GM19239 (cell line): ENCODE measurements at places on chromosomes 16 and 17.

DNA sequence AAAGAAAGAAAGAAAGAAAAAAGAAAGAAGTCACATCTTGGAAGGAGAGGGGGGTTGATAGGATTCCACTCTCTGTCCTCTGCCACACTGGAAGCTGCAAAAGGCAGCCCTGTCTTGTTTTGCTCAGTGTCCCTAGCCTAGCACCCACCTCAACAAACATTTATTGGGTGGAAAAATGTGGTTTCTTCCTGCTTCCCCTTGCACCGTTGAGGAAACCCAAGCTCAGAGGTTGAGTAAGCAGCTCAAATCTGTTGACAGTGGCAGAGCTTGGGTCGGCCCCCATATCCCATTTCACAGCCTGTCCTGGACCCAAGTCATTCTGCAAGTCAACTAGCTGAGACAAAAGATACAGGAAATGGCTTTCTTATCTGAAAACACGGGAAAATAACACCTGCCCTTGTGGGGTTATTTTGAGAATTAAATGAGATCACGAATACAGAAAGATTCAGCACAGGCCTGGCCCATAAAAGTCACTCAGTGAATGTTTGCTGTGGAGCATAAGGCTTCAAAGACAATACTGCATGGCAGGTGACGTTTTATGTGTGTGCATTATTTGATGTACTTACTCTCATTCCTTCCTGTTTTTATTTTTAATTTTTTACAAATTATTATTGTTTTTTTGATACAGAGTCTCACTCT, 63.6 kb downstream of the SCNN1B start:
- DNase-seq = no peak

DNA sequence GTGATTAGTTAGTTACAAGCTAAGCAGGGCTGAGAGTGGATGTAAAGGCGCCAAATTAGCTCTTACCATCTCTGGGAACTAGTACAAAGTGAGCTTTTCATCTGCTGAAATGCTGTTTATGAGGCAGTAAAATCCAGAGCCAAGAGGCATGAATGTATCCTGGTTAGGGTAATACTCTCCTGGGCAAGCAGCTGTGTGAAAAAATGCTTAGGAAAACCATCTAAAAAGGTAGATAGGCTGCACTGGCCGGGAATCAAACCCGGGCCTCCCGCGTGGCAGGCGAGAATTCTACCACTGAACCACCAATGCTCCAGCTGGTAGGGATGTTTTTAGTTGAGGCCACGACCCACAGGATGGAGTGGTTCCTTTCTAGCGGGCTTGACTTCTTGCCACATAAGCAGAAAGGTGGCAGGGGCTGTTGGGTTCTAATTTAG, 23.0 kb downstream of the VAC14 start:
- no peak for DNase-seq

- no peak for DNase-seq
Observed at GRCh38 chr16:11046382-11046931, 102.1 kb downstream of the CLEC16A start.

GRCh38 chr17:45123930-45124796, 8.2 kb downstream of the PLCD3 start:
- no peak for DNase-seq

- DNase-seq = no peak
Observed at GRCh38 chr17:48100160-48100559, 1.1 kb downstream of the CBX1 start.

DNA sequence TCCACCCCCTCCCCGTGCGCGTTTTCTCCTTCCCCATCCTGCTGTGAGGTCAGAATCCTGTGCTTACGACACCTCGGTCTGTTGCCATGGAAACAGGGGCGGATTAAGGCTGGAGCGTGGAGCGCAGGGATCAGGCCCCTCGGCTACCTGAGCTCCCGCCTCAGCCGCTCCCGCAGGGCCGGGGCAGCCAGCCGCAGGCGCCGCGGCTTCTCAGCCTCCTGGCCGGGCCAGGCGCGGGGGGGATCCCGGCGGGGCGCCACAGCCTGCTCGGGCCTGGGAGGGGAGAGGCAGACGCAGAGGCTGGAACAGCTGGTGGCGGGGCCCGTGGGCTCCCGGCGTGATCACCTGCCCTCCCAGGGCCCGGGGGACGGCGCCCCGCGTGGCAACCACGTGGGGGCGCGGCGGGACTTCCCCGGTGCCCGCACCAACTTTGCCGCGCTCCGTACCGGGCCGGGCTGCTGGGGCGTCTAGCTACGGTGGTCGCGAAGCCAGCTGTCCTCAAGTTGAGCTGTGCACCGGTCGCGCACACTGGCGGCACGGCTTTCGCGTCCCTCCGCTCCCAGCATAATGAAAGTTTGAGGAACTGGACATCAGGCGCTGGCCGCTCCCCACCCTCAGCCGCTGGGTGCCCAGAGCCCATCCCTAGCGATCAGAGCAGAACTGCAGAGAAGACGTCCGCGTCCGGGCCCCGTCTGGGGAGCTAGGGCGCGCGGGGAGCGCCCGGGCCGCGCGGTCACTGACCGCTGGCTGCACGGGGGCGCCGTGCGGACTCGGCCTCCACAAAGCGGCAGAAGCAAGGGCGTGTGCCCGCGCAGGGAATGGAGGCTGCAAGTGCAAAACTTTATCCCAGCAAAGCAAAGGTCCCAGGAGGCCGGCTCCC, 1.2 kb downstream of the RTN4RL1 start:
- DNase-seq = no peak

- no peak for DNase-seq
Observed at GRCh38 chr17:32100971-32101631, 41.2 kb upstream of the RHOT1 start.

- no peak for DNase-seq
Observed at GRCh38 chr16:66575060-66575459, 4.2 kb upstream of the CMTM2 start.

GRCh38 chr17:66934040-66934439, 30.5 kb upstream of the CACNG4 start:
- no peak for DNase-seq

GRCh38 chr16:85507342-85507741, 105.8 kb upstream of the GSE1 start:
- DNase-seq = no peak

- DNase-seq = no peak
Observed at GRCh38 chr17:852349-852748, 70.2 kb downstream of the MRM3 start.

- no peak for DNase-seq
Observed at GRCh38 chr16:81004646-81005353, 1.9 kb downstream of the CMC2 start.

DNA sequence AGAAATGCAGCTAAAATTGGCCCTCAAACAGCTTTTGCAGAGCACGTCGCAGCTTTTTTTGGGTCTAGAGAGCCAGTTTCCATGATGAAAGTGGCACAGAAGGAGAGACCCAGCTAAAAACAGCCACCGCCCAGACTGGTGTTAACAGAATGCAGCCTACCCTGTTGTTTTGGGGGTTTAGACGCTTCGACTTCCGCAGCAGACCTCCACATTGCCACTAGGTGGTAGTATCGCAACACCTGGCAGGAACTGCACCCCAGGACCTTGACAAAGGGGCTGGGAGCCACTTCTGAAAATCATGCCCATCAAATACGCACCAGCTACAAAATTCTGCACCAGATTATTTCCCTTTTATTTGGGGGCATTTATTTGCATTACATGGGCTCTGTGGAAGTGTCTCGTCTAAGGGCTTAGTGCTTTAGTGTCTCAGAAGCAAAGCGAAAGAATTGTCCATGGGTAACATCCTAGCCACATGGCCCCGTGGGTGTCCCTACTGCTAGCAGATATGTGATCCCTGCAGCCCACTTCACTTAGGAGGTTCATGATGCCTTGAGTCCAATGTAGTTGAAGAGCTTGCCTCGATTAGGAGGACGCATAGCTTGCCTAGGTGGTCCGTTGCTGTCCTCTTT, 167.1 kb downstream of the HAPSTR1 start:
- peak; percentile 27 for DNase-seq

DNA sequence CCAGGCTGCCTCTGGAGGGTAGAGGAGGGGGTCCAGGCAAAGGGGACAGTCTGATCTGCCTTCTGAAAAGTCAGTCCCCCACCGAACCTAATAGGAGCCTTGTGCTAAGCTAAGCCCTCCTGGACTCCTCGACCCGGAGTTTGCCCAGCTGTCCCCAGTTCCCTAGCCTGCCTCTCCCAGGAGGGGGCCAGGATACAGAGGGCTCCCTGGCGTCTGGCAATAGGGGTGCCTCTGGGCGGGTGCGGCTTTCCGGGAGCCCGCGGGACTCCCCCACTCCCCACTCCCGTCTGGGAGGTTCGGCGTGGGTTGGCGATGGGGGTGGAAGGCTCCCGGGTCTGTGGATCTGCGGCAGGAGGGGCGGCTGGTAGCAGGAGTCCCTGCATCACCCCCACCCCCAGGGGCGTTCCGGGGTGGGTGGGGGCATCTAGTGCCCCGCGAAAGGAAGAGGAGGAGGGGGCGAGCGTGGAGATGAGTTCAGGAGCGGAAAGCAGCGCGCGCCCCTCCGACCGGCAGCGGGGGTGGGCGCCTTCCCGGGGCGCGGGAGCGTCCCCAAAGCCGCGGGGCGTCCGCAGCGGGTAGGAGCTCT, 1.2 kb downstream of the GSG1L start:
- DNase-seq = no peak

GRCh38 chr16:49652456-49653172, 203.3 kb downstream of the ZNF423 start:
- no peak for DNase-seq

- peak; percentile 81 for DNase-seq
Observed at GRCh38 chr17:57902800-57903759, 52.1 kb downstream of the CUEDC1 start.
